ENCODE measurements at places on chromosomes 11 and 22. TPM values are rescaled to one million over a fixed set of nuclear protein-coding genes. Genes with fewer than 3 reads are reported as not detected.

SEZ6L gene
- not detected for total RNA-seq

C22orf15 gene
- 1.4 TPM for total RNA-seq

TSSK2 gene
- total RNA-seq: not detected

ASCL2 gene
- total RNA-seq: not detected

TRIM51 gene
- total RNA-seq: not detected

CNTF gene
- 1.6 TPM for total RNA-seq

PRR5L gene
- 15.5 TPM for total RNA-seq

KREMEN1 gene
- total RNA-seq: 0.60 TPM

TRIM68 gene
- 10.4 TPM for total RNA-seq

TCN1 gene
- not detected for total RNA-seq

GAL3ST3 gene
- 0.14 TPM for total RNA-seq

EMID1 gene
- not detected for total RNA-seq

SCGB1D2 gene
- not detected for total RNA-seq

MS4A3 gene
- not detected for total RNA-seq

CLDN25 gene
- not detected for total RNA-seq

FGF4 gene
- total RNA-seq: not detected

HOATZ gene
- total RNA-seq: not detected

TRIM6 gene
- total RNA-seq: 2.0 TPM

ANKRD13D gene
- total RNA-seq: 27.0 TPM

MPPED2 gene
- not detected for total RNA-seq

Measured in pulmonary artery endothelial cell (primary cell).